ENCODE measurements at places on chromosomes 1 and 21. TPM values are rescaled to one million over a fixed set of nuclear protein-coding genes. Genes with fewer than 3 reads are reported as not detected.

The NBL1 gene
- total RNA-seq = 54.3 TPM

The RAB7B gene
- total RNA-seq = not detected

The DAP3 gene
- 95.3 TPM for total RNA-seq

The CYP4A11 gene
- total RNA-seq = not detected

The FCRL4 gene
- total RNA-seq = not detected

The CHIA gene
- total RNA-seq = not detected

The PGM1 gene
- 24.5 TPM for total RNA-seq

The RPE65 gene
- total RNA-seq = not detected

The KCNE1 gene
- total RNA-seq = not detected

The FALEC gene
- total RNA-seq = not detected

The TMEM50A gene
- 125 TPM for total RNA-seq

The C8A gene
- not detected for total RNA-seq

The GPR161 gene
- total RNA-seq = 10.5 TPM

The IGFN1 gene
- total RNA-seq = not detected

The AADACL3 gene
- total RNA-seq = not detected

The TXNIP gene
- 29.6 TPM for total RNA-seq

The MROH7 gene
- not detected for total RNA-seq

The KANK4 gene
- not detected for total RNA-seq

The RYR2 gene
- total RNA-seq = not detected

The FCER1A gene
- not detected for total RNA-seq

The CR1L gene
- 1.00 TPM for total RNA-seq

The GPR52 gene
- total RNA-seq = not detected

The USH2A gene
- not detected for total RNA-seq

The CFHR5 gene
- not detected for total RNA-seq

The LDLRAD1 gene
- not detected for total RNA-seq

The OR6K3 gene
- total RNA-seq = not detected
